AG10803 (cell line): ENCODE measurements at places on chromosomes 2 and 18.

DNA sequence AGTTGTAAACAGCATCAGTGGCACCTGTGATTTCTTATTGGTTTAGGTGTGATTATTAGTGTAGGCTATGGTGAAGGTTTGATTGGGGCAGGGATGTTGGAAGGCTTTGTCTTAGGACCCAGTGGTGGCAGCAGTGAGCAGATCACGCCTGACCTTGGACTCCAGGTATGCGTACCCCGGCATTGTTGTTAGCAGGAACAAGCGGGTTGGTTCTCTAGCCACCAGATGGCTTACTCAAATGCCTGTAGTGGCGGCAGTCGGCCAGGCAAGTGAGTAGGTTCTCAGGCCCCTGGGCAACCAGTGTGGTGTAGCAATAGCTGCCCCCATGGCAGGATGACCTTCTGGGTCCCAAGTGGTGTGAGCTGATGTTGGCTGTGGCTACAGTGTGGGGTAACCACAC is 558.3 kb downstream of the KCNJ3 start:
- DNase-seq: no peak

DNA sequence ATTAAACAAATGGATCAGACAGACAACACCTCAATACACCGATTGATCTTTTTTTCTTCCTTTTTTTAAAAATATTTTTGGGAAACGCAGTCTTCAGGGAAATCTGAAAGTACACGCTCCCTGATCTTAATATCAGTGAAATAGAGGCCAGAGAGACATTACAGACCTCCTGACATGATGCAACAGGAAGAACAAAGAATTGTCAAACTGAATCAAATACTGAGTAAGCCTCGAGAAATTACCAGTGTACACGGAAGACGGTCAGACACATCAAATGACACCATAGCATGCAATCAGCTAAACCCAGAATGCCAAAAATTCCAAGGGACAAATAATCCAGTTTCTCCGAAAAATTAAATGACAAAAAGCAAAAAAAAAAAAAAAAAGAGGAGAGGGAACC is 80.2 kb upstream of the NFU1 start:
- peak; percentile 22 for DNase-seq

GRCh38 chr2:211454679-211455078 is 898.3 kb downstream of the CPS1 start:
- DNase-seq: no peak

- no peak for DNase-seq
Measured at GRCh38 chr2:112758711-112759110, 5.7 kb downstream of the CKAP2L start.

GRCh38 chr2:33573657-33574056 is 25.4 kb downstream of the FAM98A start:
- DNase-seq: no peak

- DNase-seq: no peak
Measured at GRCh38 chr2:66237803-66238379, 197.0 kb upstream of the MEIS1 start.

GRCh38 chr2:187213798-187214197 is 234.3 kb downstream of the CALCRL start:
- no peak for DNase-seq

DNA sequence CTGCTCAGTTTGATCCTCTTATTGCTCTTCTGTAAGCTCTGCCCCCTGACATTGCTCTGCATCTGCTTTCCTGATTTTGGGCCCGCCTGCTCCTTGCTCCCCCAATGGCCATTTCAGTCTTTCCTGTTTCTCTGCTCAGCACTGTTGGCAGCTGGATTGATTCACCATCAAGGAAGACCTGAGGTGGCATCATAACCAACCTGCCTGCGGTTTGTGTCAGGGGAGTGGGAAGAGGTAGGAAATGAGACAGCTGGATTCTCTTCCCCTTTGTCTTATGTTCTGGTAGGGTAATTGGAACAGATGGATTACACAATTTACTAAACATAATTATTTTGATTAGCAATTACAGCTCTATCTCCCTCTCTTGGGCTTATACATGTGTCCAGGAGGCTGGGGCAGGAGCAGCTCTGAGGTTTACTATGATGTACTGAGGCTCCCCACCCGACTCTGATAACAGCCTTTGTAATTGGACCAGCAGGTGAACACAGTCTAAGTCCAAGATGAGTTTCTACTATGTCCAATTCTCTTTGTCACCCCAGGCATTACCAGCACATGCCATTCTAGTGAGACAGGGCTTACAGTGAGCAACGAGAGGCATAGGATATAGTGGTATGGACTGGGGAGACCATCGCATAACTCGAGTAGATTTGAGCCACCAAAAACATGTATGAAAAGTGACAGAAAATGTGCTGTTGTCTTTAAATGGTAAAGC is 151.8 kb upstream of the MMADHC start:
- no peak for DNase-seq

DNA sequence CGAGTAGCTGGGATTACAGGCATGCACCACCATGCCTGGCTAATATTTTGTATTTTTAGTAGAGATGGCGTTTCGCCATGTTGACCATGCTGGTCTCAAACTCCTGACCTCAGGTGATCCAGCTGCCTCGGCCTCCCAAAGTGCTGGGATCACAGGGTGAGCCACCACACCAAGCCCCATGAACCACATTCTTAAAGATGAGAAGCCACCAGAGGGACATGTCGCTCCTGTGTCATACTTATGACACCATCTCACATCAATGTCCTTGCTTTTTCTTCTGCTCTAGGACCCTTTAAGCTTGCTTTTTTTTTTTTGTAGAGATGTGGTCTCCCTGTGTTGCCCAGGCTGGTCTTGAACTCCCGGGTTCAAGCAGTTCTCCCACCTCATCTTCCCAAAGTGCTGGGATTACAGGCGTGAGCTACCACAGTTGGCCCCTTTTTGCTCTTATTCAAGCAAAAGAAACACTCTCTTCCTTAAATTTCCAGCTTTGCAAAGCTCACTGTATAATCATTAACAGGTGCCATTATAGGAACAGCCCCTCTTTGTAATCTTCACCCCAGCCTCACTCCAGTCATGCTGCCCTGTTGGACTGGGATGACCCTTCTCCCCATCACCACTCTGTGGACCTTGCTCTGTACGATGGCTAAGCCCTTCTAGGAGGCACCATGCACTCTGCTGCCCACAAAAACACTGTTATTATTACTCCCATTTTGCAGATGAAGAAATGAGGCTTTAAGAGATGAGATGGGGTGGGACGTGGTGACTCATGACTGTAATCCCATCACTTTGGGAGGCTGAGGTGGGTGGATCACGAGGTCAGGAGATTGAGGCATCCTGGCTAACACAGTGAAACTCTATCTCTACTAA is 10.8 kb upstream of the KCNG3 start:
- no peak for DNase-seq

- DNase-seq: peak; percentile 47
Measured at GRCh38 chr2:173355132-173355865, 627 bp downstream of the CDCA7 start.

DNA sequence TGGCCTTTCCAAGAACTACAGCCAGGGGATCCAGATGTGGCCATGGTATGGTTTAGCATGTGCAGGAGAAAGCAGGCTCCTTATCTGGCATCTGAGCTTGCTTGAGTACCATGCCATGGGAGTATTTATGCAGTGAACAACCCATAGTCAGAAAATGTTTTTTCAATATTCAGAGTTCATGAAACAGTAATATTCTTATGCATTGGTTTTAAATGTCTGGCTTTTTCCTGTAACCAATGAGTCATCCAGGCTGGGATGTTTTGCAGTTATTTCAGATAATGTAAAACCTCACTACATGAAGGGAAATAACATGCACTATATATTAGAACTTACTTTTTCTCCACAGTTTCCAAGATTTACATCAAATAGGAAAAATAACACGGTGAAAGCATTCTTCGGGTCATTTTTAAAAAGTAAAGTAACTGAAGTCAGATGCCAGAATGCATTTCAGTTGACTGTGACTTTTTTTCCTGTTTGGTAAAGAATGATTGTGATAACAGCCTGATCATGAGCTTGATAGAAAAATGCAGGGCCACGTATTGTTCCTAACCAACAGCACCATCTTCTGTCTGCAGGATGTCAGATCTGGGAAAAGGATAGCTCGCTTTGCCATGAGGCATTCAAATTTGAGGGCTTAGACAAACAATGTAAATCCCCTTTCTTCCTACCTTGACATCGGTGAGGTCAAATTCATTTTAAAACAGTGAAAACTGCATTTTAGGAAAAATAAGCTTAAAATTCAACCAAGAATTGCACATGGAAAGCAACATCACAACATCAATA is 152.8 kb downstream of the DSC3 start:
- no peak for DNase-seq
